ENCODE measurements at places on chromosomes 13 and 19.
A peak's percentile ranks its signal among the peaks of the same experiment; 100 is the strongest.

- no peak for DNase-seq
Observed at GRCh38 chr19:34818270-34818669, 45.3 kb upstream of the ZNF599 start.

DNA sequence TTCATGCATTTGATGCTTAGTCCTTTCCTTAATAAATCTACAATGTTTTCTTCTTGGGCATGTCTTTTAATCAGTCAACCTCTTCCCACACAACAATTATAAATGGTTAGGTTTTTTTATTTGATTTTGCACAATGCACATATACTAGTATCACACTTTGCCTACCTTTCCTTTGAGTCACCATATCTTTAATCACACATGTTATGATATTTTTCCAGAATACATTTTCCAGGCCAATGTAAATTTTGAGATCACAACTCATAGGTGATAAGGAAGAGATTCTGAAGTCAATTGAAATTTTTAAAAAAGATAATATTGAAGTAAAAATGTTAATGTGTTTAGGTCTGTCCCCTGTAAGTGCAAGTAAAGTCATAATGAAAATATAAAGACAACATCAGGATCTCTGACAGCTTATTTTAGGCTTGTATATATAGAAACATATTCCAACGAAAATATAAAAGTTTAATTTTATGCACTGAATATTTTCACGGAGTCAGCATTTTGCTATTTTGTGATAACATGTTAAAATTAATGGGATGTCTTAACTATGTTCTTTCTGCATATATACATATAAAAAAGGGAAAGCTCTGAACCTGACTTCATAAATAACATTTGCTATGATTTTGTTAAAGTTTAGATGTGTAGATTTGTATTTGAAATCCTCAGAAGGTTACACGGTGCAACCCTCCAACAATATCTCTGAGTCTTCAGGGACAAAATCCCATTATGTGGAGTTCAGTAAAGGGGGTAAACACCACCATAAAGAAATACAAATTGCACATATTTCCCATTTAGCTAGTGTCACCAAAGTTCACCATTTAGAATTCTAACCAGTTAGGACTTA lies 351.9 kb downstream of the DACH1 start:
- no peak for DNase-seq

DNA sequence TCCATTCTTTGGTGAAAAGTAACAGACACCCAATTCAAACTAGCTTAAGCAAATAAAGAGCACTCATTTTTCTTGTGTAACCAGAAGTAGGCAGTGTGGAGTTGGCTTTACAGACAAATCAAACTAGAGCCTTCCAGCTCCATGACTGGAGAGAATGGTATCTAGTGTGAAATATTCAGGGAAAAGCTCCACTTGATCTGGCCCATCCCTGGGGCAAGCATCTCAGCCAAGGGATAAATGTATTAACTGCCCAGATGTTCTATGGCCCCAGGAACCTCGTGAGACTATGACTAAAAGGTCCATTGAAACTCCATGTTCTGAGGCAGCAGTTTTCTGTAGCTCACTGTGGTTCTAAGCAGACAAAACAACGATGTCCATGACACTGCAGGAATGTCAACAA lies 49.9 kb downstream of the TBC1D4 start:
- no peak for DNase-seq

DNA sequence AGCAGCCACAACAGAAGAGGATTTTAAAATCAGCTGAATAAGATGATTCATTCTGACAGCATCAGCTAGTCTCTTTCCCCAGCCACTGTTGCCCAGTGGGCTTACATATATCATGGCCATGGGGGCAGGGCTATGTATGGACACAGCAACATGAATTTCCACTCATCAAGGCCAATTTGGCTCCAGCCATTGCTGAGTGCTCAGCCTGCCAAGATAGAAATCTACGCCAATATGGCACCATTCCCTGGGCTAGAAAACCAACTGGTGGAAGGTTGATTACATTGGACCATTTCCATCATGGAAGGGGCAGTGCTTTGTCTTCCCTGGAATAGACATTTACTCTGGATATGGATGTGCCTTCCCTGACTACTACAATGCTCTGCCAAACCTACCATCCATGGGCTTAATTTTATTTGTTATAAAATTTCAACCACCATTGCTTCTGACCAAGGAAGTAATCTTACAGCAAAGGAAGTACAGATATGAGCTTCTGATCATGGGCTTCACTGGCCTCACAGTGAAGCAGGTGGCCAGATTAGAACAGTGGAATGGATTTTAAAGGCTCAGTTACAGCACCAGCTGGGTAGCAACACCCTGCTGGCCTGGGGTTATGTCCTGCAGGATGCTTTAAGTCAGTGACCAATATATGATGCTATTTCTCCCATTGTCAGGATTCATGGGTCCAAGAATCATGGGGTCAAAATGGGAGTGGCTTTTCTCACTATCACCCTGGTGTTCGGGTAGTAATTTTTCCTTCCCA lies 9.8 kb upstream of the ALOX5AP start:
- no peak for DNase-seq

DNA sequence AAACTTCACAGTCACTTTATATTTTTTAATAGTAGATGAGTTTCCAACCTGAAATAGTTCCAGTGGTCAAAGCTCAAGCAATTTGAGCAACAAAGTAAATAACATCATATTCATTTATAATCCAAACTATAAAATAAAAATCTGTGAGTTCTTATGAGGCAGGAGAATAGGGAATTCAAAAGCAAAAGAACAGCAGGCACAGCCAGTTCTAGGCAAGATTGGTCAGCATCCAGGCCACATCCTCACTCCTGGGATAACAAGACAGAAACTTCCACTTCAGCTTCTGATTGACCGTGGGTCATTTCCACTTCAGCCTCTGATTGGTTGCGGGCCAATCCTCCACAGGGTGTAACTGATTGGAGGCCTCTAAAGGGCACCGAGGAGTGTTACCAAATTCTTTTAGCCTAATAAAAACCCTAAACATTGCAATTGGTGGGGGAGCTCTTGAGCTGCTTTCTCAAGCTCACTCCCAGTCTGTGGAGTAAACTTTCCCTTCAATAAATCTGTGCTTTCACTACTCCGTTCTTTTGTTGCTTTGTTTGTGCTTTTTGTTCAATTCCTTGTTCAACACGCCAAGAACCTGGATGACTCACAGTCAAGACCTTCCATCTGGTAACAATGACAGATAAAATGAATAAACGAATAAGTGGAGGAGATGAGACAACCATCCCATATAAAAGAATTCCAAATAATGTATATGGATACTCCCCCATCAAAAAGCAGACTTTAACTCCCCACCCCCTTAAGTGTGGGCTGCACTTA lies 42.6 kb upstream of the AMER2 start:
- no peak for DNase-seq

DNA sequence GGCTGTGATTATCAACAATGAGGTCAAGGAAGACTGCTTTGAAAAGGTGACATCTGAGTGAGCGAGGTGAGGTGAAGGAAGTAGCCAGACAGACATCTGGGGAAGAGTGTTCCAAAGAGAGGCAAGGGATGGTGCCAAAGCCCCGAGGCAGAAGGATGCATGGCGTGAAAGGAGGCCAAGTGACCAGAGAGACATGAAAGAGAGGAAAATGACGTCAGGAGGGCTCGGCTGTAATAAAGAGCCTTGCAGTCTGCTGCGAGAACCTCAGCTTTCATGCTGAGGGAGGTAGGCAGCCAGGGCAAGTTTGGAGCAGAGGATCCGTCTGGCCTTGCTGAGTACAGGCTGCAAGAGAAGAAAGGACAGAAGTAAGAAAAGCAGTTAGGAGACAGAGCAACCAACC lies 50.8 kb downstream of the FOXO1 start:
- DNase-seq, result no peak

- peak; percentile 23 for DNase-seq
Observed at GRCh38 chr13:70310396-70311119, 202.3 kb upstream of the KLHL1 start.

DNA sequence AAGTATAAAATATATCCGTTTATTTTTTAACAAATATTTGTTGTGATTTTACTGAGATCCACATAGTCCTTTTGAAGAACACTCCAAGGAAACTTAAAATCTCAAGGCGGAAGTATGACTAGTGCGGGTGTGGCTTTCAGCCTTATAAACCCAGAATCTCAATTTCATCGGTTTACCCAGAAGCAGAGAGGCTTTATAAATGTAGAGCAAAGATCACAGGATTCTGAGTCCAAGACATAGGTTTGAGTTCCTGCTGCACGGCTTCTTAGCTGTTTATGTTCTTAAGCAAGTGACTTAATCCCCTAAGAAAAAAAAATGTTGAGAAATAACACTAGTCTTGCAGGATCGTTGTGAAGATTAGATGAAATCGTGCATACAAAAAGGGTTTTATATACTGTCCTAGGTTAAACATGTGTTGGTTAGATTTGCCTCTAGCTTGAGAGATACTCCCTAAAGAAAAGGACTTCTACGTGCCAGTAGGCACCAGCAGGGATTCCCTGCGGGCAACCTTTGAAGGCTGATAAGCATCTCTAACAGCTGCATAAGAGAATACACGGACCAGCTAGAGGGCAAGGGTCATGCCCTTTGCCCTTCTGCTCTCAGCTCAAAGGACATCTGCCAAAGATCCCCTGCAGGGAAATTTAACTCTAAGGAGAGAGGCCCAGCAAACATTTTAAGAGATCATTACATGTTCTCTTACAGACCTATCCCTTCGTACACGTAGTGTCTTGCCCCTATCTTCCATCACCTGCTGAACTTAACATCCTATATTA lies 130.4 kb upstream of the MIR17HG start:
- DNase-seq, result no peak

- DNase-seq, result no peak
Observed at GRCh38 chr13:30742901-30743300, 7.6 kb downstream of the ALOX5AP start.

DNA sequence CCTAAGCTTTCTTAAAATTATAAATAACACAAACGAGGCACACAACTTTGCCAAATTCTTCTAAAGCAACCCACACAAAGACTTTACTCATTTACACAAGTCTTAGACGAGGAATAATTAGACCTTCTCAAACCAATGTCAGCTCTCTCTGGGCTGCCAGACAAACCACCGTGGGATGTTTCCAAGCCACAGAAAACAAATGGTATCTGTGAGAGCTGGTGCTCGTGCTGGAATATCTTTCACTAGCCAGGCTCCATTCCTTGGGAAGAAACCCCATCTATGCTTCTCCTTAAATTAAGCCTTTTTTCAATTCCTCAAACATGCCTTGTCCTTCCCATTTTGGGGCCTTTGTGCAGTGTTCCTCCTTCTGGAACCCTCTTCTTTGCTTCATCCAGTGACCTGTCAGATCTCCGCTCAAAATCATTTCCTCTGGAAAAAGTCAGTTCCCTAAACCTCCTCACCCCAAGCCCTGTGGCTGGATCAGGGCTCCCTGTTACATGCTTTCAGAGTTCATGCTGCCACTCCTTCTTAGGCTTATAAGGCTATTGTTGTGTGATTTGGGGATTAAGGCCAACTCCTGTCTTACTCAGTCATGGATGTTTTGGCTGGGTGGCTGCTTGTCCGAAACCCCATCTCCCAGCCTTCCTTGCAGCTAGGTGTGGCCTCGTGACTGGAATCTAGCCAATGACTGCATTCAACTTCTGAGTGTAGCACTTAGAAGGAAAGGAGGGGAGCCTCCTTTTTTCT lies 64.2 kb upstream of the GTF2F2 start:
- DNase-seq, result no peak

DNA sequence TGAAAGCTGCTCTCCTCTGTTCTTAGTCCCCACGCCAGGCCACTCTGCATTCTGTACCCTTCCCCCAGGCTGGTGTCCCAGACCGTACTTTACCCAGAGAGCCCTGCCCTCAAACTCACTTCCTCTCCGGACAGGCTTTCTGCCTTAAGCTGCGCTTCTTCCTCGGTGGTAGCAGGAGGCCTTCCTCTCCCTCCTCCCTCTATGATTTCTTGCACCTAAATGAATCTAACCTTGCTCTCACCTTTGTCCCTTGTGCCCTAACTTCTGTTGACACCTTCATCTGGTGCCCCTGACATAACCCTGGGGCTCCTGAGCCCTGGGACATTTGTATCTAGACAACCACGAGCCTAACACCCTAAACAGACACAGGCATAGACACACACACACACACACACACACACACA lies 29.6 kb upstream of the CEACAM21 start:
- DNase-seq, result no peak

- DNase-seq, result no peak
Observed at GRCh38 chr13:107531816-107532215, 683.5 kb downstream of the LIG4 start.

DNA sequence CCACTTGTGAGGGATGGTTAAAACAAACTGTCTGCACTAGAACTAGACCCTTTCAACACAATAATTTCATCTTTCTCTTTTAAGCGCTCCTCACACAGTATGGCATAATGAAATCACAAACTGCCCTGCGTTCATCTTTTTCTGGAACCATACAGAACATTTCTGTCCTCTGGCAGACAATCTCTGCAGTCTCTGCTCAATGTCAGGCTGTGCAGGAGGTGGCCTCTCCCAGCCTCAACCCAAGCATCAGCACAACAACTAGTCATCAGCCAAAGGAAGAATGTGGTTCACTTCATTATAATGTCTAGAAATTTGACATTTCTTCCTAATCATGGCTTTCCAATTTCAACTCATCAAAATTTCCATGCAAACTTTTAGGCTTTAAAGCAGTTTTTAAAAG lies 125.1 kb upstream of the STARD13 start:
- no peak for DNase-seq

DNA sequence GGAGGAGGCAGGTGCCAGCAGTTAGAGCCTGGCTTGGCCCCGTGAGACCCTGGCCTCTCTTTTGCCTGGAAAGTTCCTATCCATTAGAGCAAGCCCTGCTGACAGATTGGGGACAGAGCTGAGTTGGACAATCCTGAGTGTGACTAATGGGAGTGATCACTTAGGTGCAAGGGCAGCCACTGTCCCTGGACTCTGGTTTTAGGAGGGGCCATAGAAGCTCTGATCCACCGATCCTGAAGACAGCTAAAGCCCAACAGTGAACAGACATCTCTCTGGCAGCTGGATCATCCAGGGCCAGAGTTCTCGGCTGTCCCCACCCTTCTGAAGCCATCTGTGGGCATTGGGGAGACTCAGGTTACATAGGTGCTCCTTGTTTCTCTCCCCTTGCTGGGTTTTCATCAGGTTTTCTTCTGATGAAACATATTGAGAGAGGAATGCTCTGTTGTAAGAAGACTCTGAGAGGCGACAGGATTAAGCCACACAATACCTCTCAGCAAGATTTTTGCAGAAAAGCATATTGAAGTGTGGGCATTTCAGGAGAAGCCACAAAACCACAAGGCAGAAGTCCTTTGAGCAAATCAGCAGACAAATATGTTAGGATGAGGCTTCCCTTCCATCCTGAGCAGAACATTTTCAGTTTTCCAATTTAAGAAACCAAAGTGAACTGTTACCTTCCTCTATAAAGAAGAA lies 288.0 kb upstream of the MAB21L1 start:
- no peak for DNase-seq
